Activated CD4-positive, alpha-beta T cell treated with anti-CD3 and anti-CD28 coated beads, Interleukin-2, amount 50 U/mL, for 48 hours (primary cell): ENCODE measurements at places on chromosomes 6 and 20.

- no peak for DNase-seq
These were observed 26.0 kb downstream of the MAS1 start for GRCh38 chr6:159916752-159917151.

- no peak for DNase-seq
These were observed 108.0 kb upstream of the MOCS1 start for GRCh38 chr6:40042232-40042631.

DNA sequence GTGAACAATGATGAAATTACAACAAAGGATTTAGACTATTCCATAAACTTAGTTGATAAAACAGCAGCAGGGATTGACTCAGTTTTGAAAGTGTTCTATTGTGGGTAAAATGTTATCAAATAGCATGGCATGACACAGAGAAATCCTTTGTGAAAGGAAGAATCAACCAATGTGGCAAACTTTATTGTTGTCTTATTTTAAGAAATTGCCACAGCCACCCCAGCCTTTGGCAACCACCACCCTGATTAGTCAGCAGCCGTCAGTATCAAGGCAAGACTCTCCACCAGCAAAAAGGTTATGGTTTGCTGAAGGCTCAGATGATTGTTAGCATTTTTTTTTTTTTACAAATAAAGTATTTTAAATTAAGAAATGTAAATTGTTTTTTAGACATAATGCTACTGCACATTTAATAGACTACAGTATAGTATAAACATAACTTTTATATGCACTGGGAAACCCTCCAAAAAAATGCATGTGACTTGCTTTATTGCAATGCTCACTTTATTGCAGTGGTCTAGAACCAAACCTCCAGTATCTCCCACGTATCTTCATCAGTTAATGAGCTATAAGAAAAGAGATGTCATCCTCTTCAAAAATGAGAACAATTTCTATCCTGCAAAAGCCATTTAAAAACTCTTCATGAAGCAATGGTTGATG is 162.7 kb downstream of the SOBP start:
- no peak for DNase-seq

- no peak for DNase-seq
These were observed 40.8 kb upstream of the TMEM244 start for GRCh38 chr6:129901910-129902309.

GRCh38 chr6:2763345-2763841 is 1.8 kb upstream of the WRNIP1 start:
- DNase-seq, result no peak

DNA sequence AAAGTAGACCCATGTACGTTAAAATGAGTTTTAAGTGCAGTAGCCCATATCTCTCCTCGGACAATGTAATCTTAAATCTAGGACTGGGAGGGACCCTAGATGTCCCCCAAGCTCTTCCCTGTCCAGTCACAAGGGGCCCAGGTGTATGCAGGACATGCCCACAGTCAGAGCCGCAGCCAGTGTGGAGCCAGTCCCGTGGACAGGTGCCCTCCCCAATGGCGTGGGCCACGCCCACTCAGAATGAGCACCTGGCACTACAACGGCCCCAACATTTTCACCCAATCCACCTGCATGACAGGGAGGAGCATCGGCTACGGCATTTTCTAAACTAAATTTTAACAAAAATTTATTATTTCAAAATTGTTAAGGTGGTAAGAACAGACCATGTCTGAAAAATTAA is 53.2 kb downstream of the WDR27 start:
- no peak for DNase-seq

DNA sequence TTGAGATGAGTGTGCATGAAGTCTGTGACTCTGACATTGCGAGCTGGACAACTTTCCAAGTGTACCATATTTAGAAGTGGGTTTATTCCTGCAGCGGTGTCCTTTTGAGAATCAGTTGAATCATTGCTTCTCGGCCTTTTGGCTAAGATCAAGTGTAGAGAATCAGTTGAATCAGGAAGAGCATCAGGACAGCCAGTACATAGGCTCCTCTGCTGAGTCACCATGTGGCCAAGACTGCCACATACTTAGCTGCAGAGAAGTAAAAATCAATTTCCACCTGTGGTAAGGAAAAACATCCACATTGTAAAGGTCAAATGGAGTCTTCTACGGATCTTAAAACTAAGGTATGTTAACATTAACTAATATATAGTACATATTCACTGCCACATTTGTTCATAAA is 428.4 kb upstream of the MARCKS start:
- no peak for DNase-seq

GRCh38 chr6:52675372-52675771 is 4.5 kb downstream of the TMEM14A start:
- no peak for DNase-seq

DNA sequence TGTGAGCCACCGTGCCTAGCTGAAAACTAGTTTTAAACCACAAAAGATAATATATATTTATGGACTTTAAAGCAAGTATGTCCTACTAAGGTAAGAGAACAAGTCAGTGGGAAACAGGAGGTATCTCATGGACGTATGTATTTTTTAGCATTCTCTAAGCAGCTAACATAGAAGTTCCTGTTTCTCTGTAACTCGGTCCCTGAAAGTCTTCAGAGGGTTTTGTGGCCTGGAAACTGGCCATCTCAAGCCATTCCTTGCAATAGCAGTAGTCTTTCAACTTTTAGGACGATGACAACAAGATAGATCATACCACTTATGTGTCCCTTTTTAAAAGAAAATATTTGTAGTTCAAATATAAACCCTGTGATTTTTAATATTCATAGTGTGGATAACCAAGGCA is 95.6 kb upstream of the RALGAPA2 start:
- no peak for DNase-seq

DNA sequence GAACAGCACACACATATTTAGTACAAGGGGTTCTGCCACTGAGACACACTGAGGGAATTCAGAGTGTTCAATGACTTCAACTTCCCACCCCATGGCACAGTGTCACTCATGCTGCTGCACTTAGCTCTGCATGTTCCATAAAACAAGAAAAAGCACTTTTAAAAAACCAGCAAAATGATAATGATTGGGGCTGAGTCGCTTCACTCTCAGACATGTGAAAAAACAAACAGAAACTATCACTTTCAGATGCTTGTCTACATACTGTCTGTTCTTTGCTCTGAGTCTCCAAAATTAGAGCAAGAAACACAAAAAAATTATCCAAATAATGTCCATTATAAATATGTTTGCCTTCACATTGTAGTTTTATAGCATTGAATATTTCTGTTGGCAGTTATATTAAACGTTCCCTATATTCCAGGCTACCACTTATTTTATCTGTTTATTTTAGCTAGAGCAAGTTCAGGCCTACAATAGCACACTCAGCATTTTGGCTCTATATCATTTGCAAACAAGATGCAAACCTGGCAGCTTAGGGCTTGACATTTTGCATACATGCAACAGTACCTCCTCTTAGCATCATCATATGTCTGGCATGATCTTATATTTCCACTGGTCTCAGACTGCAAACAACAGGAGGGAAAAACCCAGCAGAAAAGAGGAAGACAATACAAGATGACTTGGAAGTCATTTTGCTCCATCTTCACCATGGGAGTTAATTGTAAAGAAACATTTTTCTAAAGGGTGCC is 398.8 kb downstream of the HACE1 start:
- DNase-seq, result no peak

DNA sequence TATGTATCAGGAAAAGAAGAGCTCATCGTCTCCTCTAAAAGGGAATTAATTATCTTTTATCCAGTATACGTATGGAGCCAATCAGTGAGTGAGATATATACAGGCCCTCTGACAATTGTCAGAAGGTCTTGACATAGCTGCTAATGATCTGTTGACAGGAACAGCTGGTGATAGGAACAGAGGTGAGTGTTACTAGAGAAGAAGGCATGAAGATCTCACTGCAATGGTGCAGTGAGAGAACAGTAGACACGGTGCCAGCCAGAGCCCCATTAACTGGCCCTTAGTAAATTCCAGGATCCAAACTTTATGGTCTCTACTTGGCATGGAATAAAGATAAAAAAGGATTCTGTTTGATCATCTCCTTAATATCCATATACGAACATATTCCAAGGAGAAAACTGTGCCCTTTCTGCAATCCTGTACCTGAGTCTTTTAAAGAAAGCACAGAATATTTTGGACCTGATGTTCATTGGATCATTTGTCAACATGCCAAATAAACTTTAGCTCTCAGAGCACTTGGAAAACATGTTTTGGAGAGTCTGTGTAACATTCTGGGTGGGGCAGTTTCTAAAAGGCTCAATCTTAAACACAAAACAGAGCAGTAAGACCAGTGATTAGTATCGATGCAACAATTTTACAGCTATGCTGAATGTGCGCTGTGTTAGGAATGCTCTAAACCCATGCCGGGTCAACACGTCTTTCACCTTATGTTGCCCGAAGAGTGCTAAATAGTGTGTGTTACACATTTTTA is 135.8 kb upstream of the CITED2 start:
- no peak for DNase-seq

DNA sequence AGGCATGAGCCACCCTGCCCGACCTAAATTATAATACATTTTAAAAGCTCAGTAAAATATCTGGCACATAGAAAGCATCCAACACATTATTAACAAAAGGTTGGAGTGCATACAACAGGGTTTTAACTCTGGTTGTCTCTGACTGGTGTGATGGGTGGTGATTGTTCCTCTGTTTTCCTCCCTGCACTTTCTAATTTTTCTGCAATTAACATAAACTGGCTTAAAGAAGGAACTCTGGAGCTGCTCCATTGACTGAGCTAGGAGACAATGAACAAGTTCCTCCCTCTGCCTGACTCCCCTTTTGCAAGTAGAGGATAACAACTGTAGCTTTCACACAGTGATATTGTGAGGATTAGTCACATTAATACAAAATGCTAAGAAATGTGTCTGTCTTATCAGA is 48.5 kb upstream of the SIRPG start:
- no peak for DNase-seq

- no peak for DNase-seq
These were observed 7.9 kb upstream of the ITPR3 start for GRCh38 chr6:33613146-33613794.

GRCh38 chr6:169714178-169714577 is 10.1 kb downstream of the PHF10 start:
- DNase-seq, result no peak

- DNase-seq, result no peak
These were observed 28.4 kb upstream of the FRMD1 start for GRCh38 chr6:168107191-168107983.

DNA sequence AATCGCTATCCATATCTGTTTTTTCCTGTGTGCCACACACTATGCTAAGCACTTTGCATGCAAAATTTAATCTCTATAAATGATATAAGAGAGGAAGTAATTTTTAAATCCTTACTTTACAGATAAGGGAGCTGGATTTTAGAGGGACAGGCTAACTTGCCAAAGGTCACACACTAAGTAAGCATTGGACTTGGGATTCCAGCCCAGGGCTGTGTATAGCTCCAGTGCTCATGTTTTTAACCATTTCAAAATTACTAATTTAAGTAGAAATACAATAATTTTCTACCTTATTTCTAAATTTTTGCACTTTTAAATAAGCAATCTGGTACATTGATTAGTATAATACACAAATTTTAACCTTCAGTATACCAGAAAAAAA is 144.6 kb downstream of the UST start:
- DNase-seq, result no peak

DNA sequence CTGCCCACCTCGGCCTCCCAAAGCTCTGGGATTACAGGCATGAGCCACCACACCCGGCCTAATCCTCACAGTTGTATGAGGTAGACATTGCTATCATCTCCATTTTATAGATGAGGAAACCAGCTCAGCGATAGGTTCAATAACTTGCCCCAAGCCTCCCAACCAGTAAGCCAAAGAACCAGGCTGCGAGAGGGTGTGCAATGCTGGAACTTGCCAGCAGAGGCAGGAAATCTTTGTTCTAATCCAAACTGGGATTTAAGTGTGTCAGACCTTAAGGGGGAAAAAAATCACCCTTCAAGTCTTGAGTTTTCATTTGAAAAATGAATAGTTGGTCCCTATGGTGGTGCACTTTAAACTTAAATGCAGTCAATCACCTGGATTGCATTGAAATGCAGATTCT is 20.1 kb upstream of the RNGTT start:
- DNase-seq, result no peak

GRCh38 chr20:42894483-42894882 is 295.2 kb downstream of the PTPRT start:
- no peak for DNase-seq
